ENCODE measurements at places on chromosomes 4 and X. TPM values are rescaled to one million over a fixed set of nuclear protein-coding genes. Genes with fewer than 3 reads are reported as not detected.

The FAM47E gene
- total RNA-seq: 1.7 TPM

The RPA4 gene
- 7.2 TPM for total RNA-seq

The GPR82 gene
- total RNA-seq: 0.63 TPM

The ING2 gene
- 9.6 TPM for total RNA-seq

- no peak overlapping the region for H3K4me3 ChIP-seq
- H3K27ac ChIP-seq: no peak overlapping the region
- no peak for DNase-seq
Observed at GRCh38 chr4:156201050-156201449, 247.4 kb upstream of the CTSO start.

GRCh38 chrX:13059637-13060499, 15.4 kb upstream of the FAM9C start:
- no peaks in the 10 kb centered on the region for H3K36me3 ChIP-seq
- no peak overlapping the region for H3K27ac ChIP-seq
- no peaks in the 10 kb centered on the region for H3K27me3 ChIP-seq
- no peak overlapping the region for H3K4me3 ChIP-seq
- H3K4me1 ChIP-seq: no peaks in the 10 kb centered on the region
- no peak for DNase-seq

GRCh38 chrX:21529771-21530170, 128.4 kb downstream of the KLHL34 start:
- DNase-seq: no peak
- no peaks in the 10 kb centered on the region for H3K4me1 ChIP-seq
- H3K27me3 ChIP-seq: no peaks in the 10 kb centered on the region
- no peak overlapping the region for H3K4me3 ChIP-seq
- no peaks in the 10 kb centered on the region for H3K36me3 ChIP-seq

- no peak overlapping the region for H3K4me3 ChIP-seq
- peaks cover 4% of the 10 kb centered on the region for H3K36me3 ChIP-seq
- H3K4me1 ChIP-seq: no peaks in the 10 kb centered on the region
- H3K27ac ChIP-seq: no peak overlapping the region
- H3K27me3 ChIP-seq: no peaks in the 10 kb centered on the region
Observed at GRCh38 chr4:147639388-147639787, 22.2 kb downstream of the TMEM184C start.

- no peaks in the 10 kb centered on the region for H3K27me3 ChIP-seq
- no peak for DNase-seq
- no peak overlapping the region for H3K4me3 ChIP-seq
- no peaks in the 10 kb centered on the region for H3K36me3 ChIP-seq
Observed at GRCh38 chr4:102687373-102687981, 73.3 kb downstream of the MANBA start.

All from tibial nerve (tissue), 4 donors.